ENCODE measurements at places on chromosomes 7 and 10.

- no peak for DNase-seq
Observed at GRCh38 chr7:41969561-41970105, 266.7 kb upstream of the INHBA start.

- DNase-seq, result no peak
Observed at GRCh38 chr10:13839430-13839990, 252.7 kb downstream of the PRPF18 start.

GRCh38 chr10:61153771-61154170, 209.8 kb upstream of the RHOBTB1 start:
- no peak for DNase-seq

GRCh38 chr7:21915140-21915539, 30.6 kb downstream of the CDCA7L start:
- no peak for DNase-seq

DNA sequence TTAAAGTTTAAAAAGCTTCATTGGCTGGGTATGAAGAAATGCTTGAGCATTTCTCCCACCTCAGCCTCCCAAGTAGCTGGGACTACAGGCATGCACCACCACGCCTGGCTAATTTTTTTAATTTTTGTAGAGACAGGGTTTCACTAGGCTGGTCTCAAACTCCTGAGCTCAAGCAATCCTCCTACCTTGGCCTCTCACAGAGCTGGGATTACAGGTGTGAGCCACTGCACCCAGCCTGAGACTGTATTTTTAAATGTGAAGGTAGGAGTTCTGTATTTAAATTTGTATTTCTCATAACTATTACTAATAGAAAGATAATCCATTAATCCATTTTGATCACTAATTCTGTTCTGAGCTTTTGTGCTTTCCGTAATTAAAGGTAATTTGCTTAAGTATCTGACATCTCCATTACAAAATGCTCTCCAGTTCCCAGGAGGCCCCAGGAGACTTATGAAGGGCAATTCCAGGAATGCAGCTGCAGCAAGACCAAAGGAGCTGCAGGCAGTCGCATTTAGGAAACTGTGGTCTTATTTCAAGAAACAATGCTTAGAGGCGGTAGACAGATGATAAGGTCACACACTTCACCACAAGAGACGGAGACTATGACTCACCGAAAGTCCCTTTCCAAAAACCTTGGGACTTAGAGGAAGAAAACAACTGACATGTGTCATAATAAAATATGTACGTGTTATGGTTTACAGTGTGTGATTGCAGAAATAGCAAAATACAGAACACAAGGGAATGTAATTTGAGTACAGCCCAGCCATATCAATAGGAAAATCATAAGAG, 23.3 kb downstream of the YAE1 start:
- no peak for DNase-seq

DNA sequence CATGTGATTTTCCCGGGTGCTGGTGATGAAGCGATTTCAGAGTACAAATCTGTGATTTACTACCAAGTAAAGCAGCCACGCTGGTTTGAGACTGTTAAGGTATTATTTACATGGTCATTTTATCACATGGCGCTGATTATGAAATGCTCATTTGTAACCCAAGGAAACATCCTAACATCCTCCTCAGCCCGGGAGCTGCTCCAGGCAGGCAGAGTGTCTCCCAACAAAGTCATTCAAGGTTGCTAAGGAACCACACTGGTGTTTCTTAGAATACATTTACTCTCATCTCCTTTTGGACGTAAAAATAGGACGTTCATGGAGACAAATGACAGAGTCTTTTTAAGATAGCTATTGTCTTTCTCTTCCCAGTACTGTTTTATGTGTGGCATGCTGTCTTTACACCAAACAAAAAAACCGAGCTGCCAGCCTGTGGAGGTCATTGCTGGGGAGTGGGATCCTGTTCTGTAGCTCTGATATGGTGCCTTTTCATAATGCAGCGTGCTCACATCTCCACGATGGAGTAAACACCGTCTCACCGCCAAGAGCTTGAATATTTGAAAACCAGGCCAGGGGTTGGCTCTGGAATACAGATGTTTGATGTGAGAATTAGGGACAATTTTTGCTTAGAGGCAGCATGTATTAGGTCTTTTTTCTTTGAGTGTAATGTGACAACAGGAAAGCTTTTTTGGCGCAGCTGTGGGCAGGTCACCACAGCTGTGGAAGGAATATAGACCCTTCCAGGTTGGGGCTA, 119.6 kb downstream of the DOCK1 start:
- no peak for DNase-seq

DNA sequence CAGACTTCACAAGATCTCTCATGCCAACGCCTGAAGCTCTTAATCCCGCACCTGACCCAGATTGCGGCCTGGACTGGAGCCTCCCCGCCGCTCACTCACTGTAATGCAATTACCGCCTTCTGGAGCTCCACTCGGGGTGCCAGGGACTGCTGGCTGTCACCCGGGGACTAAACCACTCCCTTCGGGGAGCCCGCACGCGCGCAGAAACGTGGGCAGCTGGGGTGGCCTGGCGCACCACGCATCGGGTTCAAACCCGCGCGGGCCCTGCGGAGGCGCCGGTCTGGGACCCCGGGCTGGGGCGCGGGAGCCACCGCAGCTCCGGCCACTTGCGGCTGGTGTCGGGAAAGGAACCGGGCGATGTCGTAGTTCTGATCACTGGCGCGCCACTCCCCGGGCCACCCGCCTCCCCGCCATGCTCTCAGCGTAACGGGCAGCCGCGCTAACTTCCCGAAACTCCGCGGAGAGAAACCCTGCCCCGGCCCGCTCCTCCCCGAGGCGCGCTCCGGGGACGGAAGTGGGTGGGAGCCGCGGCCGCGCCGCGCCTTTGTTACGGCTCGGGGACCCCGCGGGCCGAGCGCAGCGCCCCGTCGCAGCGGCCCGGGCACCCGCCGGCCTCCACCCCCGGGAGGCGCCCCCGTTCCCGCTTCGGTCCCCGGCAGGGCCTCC, 100.3 kb upstream of the SVIL start:
- peak; percentile 54 for DNase-seq

GRCh38 chr10:123781324-123781900, 110.2 kb downstream of the CPXM2 start:
- no peak for DNase-seq

GRCh38 chr7:94540428-94540827, 30.8 kb downstream of the CASD1 start:
- DNase-seq, result no peak

- DNase-seq, result no peak
Observed at GRCh38 chr7:117110480-117111315, 157.4 kb downstream of the ST7 start.

- DNase-seq, result peak; percentile 67
Observed at GRCh38 chr10:77919713-77920108, 6.8 kb downstream of the DLG5 start.

DNA sequence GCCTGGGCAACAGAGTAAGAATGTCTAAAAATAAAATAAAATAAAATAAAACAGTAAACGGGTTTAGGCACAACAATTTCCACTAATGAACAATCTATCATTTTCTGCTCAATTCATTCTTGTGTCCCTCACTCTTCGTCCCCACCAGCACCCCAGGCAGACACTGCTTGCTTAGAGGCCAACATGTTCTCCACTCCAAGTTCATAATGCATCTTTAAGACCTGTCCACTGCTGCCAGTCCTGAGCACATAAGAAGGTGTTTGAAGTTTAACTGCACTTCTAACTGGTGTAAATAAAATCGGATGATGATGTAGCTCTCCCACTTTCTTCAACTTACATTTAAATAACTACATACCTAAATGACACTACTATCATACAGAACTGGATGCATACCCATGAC, 13.2 kb downstream of the PDLIM1 start:
- no peak for DNase-seq

DNA sequence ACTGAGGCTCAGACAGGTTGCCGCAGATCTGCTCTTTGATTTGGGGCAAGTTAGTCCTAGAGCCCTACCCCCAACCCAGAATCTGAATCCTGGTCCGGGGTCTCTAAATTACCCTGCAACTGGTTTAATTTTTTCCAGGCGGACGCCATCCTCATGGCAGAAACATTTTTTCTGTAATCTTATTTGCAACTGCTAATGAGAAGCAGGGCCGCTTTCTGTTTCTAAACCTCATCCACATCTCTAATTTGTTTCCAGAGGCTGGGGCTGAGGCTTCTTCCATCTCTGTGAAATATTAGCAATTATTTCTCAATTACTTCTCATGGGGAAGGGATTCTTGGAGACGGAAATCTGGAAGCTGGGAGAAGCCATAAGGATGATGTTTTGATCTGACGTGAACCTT, 261.6 kb downstream of the RPS24 start:
- no peak for DNase-seq
